ENCODE measurements at places on chromosomes 2 and 18.

GRCh38 chr2:161631855-161632391, 7.7 kb downstream of the SLC4A10 start:
- DNase-seq = no peak

DNA sequence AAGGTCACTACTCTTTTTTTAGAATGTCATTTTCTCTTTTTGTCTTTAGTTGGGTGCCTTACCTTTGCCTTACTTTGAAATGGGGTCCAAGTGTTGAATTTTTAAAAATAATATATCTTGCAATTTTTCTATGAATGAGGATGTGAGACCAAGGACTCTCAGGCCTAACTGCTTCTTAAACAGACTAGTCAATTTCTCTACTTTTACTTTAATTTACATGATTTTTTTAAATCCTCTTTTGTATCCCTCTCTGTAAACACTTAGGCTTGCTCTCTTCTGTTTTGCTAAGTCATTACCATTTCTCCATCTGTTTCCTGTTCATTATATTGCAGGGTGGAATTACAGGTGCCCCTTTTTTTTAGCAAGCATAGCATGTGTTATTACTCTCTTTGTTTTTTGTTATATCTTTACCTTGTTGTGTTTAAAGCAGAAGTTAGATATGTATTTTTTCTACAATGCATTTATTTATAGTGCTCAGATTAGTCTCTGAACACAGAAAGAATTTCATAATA, 261.8 kb downstream of the SPAG16 start:
- no peak for DNase-seq

- no peak for DNase-seq
Observed at GRCh38 chr18:37362158-37362890, 203.3 kb downstream of the CELF4 start.

DNA sequence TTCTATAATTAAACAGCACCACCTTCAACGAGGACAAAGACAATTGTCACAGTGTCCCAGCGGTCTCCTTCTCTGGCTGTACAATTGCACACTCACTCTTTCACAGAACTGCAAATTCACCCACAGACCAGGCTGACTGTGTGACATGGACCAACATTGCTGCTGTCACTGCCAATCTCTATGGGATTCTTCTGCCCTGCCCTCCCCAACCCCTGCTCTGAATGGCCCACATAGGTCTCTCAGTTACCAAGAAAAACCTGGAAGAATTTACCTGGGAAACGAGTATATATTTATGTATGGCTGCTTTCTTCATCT, 26.5 kb downstream of the LRRC30 start:
- DNase-seq = no peak

Measured in stimulated activated CD4-positive, alpha-beta T cell treated with anti-CD3 and anti-CD28 coated beads, TNF-alpha, amount 100 ng/mL, for 48 hours (primary cell).